ENCODE measurements at places on chromosomes 5 and 9.

GRCh38 chr9:36407122-36407723 is 7.2 kb upstream of the RNF38 start:
- peak; percentile 31 for DNase-seq

GRCh38 chr5:28310696-28311095 is 1272.3 kb upstream of the CDH9 start:
- no peak for DNase-seq

- no peak for DNase-seq
Observed at GRCh38 chr9:14752271-14752670, 29.7 kb upstream of the CER1 start.

DNA sequence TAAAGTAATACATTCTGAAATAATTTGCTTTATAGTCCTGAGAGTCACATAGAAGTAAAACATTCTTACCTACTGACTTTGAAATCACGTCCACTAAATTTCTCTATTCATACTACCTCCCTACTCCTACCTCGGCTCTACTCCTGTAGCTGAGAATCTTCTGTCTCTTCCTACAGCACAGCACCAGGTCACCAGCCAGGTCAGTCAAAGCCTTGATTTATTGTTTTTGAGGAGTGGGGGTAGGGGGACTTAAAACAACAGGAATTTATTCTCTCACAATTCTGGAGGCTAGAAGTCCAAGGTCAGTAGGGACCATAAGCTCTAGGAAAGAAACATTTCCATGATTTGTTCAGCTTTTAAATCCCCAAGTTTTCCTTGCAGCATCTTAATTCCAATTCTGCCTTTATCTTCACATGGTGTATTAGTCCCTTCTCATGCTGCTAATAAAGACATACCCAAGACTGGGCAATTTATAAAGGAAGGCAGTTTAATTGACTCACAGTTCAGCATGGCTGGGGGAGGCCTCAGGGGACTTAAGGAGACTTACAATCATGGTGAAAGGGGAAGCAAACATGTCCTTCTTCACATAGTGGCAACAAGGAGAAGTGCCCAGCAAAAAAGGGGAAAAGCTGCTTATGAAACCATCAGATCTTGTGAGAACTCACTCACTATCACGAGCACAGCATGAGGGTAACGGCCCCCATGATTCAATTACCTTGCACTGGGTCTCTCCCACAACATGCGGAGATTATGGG is 49.6 kb upstream of the CCNG1 start:
- DNase-seq: no peak

DNA sequence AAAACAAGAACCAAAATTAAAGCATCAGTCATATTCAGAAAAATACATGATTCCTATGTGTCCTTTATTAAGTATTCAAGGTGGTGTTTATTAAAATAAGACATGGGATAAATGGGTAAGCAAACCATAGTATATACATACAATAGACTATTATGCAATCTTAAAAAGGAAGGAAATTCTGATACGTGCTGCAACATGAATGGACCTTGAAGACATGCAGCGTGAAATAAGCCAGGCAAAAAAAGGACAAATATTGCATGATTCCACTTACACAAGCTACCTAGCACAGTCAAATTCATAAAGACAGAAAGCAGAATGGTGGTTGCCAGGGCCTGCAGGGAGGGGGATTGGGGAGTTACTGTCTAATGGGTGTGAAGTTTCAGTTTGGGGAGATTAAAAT is 127.7 kb downstream of the DMAC1 start:
- DNase-seq: no peak

DNA sequence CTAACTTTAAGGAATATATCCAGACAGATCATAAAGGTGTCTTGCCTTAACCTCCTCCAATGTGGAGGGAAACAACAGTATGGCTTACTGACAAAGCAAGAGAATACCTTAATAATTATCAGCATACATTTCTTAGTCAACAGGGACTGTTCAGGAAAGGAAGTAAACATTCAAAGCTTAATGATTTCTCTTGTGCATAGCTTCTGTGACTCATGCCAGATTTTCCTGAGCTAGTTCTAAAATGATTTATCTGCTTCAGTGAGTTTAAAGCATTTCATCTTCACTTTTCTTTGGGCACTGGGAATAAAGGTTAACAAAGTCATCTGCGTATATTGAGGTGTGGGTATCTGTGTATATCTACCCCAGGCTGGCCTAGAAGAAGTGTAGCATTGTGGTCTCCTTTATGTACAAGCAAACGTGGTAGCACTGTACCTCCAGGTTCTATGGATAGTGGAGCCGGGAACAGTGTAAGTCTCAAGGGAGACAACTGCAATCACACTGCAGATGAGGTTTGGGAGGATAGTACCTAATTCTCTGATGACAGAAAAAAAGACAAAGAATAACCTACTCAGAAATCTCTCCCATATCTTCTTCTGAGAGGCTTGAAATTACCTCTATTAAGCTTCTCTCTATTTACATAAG is 284.1 kb downstream of the HCN1 start:
- no peak for DNase-seq

- no peak for DNase-seq
Observed at GRCh38 chr9:127983847-127984289, 3.1 kb upstream of the EEIG1 start.

DNA sequence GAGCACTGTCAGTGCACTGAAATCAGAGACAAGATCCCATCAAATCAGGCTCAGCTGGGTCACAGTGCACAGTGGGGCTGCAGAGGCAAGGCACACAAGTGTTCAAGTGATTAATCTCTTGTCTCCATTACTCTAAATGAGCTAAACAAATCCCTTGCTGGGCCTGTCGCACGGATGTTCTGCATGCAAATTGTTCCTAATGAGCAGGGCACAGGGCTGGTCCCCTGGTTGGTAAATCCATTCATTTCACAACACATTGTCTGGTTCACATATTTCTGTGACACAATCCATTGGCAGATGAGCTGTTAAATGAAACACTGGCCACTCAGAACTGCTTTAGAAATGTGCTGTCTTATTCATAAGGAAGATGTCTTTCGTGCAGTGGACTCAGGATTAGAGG is 167.9 kb upstream of the BRINP1 start:
- DNase-seq: no peak

DNA sequence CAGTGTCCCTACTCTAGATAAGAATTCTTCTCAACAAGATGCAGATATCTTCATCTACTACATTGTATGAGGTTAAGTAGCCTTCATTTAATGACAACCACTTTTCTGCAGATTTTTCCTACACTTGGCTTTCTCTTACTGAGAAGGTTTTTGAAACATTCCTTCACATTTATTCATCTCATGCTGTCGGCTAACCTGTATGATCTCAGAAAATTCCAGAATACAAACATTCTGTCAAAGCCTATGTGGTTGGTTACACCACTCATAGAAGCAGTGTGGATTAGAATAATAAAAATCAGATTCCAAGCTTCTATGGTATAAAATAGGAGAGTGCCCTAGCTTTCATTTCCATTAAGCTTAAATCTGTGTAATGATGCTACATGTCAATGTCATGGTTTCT is 39.4 kb upstream of the ERCC6L2 start:
- no peak for DNase-seq

DNA sequence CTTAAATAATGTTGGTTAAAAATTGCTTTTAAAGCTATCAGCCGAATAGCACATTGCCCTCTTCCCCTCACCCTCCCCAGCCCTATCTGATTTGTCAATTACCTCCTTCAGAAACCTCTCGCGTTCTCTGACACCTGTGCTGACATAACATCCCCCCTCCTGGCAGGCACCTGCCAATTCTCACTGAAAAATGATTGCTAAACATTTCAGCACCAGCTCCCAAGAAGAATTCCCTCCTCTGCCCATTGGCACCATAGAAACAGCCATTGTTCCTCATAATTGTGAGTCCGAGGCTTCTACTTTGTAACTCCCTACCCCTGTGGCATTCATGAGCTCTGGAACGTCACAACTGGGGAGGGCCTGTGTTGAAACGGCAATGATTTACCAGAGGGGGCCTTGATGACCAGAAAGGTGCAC is 20.2 kb downstream of the CDH6 start:
- no peak for DNase-seq

- no peak for DNase-seq
Observed at GRCh38 chr5:52920929-52921328, 68.2 kb upstream of the ITGA2 start.

- DNase-seq: peak; percentile 68
Observed at GRCh38 chr5:116766470-116766947, 191.9 kb upstream of the SEMA6A start.

DNA sequence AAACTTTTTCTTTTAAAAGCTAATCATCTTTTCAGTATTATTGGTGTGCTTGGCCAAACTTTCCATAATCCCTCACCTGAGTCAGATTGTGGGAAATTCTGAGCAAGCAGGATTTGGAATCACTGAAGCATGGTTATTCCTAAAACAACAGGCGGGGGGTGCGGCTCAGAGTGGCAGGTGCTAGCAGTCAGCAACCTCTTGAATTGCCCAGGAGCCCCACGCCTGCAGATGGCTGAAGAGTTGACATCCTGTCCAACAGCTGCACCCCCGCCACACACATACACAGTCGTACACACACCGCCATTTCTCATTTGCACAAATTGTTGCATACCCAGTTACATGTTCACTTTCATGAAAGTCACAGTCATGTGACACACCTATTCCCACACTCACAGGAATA is 96.6 kb downstream of the LHX2 start:
- DNase-seq: no peak

- DNase-seq: no peak
Observed at GRCh38 chr5:126002222-126002897, 420.8 kb upstream of the GRAMD2B start.

GRCh38 chr5:36153726-36154125 is 1.8 kb downstream of the SKP2 start:
- no peak for DNase-seq

- DNase-seq: no peak
Observed at GRCh38 chr5:142253938-142254337, 70.9 kb downstream of the SPRY4 start.

DNA sequence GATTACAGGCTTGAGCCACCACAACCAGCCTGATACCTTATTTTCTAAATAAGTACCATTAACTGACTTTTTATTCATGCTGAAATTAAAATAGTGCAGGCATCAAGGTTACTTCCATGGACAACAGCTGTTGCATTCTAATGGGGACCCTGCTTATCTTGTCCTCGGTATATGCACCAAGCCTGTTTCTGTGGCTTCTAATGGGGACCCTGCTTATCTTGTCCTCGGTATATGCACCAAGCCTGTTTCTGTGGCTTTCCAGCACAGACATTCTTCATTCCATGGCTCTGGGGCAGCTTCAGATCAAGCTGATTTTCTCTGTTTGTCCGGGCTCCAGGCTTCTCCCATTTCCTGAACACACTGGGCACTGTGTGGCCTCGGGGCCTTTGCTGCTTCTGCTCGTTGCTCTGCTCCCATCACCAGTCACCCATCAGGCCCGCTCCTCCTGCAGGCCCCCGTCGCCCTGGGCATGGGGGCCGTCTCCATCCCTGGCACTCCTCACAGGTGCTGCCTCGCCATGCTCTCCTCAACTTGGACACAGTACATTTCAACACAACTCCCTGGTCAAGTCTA is 30.7 kb downstream of the ZNF354A start:
- DNase-seq: no peak

DNA sequence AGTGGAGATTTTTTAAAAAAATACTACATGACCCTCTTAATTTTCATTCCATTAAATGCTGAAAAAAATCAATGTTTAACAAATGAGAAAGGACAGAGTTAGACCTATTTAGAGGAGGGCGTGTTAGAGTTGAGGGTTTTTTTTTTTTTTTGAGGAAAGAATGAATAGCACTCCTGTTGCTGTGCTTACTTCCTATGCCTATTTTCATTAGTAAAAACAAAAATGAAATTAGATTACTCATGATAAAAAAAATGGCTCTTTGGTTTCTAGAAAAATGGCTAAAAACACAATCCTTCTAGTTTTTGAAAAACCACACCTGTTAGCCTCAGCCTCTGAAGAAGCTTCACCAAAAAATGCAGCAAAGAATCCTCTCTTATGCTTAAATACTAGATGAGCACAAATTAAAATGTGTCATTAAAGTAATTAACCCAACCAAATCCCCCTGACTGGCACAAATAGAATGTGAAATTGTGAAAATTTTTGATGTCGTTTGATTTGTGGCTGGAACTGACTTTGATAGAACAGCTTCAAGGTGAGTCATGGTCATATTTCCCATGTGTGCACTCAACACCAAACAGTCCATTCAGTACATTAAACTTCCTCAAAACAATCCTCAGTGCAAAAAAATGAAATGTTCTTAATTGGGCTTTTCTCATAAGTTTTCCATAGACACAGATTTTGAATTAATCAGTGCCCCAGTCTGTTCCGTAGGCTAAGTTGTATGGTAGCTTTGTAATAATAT is 98.0 kb downstream of the MACIR start:
- no peak for DNase-seq

DNA sequence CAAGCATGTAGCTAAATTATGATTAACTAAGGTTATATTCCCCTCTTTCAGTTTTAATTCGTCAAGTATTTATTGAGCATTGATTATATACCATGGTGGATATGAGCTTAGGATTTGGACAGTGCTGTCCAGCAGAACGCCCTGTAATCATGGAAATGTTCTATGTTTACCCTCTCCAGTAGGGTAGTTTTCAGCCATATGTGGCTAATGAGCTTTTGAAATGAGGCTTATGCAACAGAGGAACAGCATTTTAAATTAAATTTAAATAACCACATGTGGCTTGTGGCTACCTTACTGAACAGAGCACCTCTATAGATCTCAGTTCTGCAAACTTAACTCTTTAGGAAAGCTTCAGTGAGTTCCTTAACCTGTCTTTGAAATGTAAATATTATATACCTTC is 59.1 kb downstream of the JMY start:
- no peak for DNase-seq

GRCh38 chr9:124797343-124798103 is 20.6 kb downstream of the OLFML2A start:
- no peak for DNase-seq

- DNase-seq: no peak
Observed at GRCh38 chr9:37262410-37262809, 142.0 kb downstream of the ZCCHC7 start.

DNA sequence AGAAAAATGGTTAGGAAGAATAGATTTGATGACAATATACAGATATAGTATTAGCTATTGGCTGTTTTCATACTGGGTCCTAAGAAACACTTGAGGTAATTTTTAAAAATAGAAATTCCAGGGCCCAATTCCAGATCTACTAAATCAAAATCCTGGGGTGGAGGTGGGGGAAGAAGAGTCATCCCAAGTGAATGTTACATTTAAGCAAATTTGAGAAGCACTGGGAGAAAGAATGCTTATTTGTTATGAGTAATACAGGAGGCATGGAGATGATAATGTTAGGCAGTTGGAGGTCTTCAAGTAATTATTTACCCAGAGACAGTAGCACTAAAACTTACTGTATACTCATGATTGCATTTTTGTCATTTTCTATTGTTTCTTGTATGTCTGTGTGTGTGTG is 93.0 kb upstream of the DAB2 start:
- DNase-seq: peak; percentile 94

- no peak for DNase-seq
Observed at GRCh38 chr9:91197232-91198181, 164.2 kb downstream of the AUH start.

GRCh38 chr9:107227774-107228173 is 55.3 kb upstream of the RAD23B start:
- no peak for DNase-seq

- peak; percentile 14 for DNase-seq
Observed at GRCh38 chr5:51380603-51381207, 2.5 kb upstream of the ISL1 start.

- DNase-seq: no peak
Observed at GRCh38 chr9:115531410-115532125, 413.6 kb upstream of the TNC start.
